Epithelial cell of esophagus (primary cell): ENCODE measurements at places on chromosomes 6 and 20.

DNA sequence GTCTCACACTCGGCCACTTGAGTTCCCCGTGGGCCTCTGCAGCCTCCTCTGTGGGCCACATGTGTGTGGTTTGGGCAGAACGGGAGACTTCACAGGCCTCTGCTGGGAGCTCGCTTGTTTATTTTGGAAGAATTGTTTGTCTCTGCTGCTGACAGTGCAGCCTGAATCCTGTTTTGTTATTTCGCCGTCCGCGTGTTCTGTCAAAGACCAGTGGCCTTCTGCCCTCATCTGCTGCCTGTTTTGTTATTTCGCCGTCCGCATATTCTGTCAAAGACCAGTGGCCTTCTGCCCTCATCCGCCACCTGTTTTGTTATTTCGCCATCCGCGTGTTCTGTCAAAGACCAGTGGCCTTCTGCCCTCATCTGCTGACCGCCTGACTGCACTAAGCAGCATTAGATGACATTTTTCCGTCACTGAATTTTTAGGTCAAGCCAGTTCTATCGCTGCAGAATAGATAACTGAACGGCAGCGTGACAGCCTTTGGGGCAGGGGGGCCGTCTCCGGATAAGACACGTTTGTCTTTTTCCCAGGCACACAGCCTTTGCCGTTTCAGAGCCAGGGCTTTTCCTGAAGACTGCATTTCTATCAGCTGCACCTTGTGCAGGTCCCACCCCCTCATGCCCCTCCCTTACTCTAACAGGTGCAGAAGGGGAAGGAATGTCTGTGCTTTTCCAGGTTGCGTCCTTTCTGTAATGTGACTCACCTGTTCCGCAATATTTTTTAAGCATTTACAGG is 158.5 kb upstream of the AFDN start:
- no peak for DNase-seq

DNA sequence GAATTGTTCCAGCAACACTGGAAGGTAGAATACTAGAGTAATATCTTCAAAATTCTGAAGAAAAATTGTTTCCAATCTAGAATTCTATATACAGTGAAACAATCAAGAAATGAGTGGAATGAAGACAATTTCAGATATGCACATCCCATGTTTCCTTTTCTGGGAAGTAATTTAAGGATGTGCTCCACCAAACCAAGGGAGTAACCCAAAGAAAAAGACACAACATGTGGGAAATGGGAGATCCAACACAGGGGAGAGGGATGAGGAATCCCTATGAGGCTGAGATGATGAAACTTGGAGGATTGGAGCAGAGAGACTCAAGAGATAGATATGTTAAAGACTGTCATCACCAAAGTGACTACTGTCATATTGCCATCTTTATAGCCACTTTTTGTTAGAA is 9.8 kb upstream of the RNF24 start:
- no peak for DNase-seq

DNA sequence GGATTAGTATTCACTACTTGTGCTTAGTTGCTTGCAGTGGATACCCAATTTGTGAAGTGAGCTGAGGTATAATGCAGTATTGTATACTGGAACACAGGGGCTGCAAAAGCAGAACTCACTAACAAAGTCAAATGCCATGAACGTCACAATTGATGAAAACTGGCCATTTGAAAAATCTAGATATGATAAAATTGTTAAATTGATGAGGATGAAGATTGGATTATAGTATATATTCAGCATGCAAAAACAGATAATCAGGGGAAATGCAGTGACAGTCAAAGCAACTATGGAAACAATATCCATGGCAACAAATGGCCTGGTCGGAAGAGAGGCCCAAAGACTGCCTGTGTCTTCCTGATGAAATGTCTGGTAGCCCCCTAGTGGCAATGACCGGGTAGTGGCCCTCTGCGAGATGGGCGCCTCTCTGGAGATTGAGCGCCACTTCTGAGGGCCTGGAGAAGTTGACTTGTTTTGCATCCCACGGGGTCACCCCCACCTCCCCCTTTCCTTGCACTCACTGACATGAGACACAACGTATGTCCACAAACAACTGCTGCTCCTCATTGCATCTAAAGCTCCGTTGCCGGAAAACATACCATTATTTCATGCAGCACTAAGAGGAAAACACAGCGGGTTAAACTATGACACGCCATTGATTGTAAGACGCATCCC is 43.6 kb downstream of the C6orf15 start:
- peak; percentile 83 for DNase-seq

- DNase-seq: peak; percentile 87
Measured at GRCh38 chr6:165178056-165178455, 131.3 kb downstream of the C6orf118 start.

DNA sequence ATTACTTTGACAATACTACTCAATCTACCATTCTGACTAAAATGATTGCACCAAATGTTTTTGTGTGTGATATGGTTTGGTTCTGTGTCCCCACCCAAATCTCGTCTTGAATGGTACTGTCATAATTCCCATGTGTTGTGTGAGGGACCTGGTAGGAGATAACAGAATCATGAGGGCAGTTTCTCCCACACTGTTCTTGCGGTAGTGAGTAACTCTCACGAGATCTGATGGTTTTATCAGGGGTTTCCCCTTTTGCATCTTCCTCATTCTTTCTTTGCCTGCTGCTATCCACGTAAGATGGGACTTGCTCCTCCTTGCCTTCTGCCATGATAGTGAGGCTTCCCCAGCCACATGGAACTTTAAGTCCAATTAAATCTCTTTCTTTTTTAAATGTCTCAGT is 20.8 kb downstream of the SYCP2 start:
- DNase-seq: no peak

DNA sequence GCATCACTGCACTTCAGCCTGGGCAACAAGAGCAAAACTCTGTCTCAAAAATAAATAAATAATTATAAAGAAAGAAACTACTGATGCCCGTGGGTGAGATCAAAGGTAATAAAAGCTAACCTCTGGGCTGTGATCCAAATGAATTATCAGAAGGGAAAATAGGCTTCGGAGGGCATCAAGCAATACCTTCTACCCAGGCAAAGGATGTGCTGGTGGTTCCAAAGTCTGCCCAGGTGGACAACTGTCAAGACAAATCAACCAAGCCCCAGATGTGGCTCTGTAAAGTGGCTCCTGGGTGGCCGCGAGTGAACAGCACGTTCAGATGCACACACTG is 95.6 kb downstream of the SCML4 start:
- no peak for DNase-seq

DNA sequence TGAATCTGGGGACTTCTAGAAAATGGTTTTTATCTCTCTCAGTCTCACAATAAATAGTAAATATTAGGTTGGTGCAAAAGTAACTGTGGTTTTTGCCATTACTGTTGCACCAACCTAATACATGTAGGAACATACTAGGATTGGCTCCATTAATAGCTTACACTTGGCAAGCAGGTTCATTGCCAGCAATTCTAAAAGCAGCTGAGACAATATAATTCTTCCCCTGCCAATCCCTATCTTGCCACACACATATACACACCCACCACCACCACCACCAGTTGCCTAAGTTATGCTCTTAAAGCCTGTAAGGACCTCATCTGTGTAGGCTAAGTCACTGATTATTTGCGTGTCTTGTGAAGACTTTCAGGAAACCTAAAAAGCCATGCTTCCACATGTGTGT is 145.1 kb downstream of the KIF16B start:
- no peak for DNase-seq

DNA sequence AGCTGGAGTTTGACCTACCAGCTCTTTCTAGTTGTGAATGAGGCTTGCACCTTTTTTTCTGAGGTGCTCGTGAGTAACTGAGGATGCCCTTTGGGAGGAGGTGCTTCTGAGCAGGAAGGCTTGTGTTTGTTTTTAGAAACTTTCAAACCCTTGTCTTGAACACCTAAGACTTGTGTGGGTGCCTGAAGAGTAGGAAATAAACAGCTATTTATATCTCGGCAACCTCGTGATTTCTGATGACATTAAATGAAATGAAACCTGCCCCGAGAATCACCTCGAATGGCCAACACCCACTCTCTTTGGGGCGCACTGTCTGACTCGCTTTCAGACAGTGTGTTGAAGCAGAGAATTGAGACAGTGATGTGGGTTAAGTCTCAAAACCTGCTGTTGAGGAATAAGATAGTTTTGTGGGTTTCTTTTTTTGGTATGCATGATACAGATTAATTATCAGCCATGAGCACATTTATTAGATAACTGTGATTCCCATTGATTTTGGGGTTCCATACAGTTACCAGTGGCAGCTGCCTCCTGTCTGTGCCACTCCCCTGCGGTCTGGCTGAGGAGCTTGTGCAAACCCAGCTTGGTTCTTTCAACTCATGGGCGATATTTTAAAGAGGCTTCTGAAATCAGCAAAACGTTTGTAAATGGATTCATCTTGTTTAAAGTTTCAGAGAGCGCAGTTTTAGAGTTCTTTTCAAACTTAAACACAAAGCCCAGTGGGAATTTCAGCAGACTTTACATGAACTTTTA is 8.4 kb downstream of the IRF4 start:
- DNase-seq: no peak

DNA sequence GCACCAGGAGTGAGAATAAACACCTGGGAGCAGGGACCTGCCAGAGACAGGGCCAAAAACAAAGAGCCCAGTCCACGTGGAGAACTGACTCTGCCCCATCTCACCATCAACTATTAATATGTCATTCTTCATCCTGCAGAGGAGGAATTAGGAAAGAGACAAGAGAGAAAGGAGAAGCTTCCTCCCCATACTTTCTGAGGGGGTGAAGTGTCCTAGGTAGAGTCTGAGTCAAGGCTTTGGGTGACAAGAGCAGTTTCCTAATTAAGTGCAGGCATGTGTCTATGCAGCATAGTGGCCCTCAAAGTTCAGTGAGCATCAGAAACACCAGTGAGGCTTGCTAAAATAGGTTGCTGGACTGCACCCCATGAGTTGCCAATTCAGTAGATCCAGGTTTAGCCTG is 40.7 kb upstream of the BMP2 start:
- DNase-seq: no peak

GRCh38 chr20:63735859-63736718 is at the start of gene LIME1:
Gene LIME1 (plus strand): TSS chr20:63736664. CDS start chr20:63737550, 886 bp downstream.
- no peak for DNase-seq

DNA sequence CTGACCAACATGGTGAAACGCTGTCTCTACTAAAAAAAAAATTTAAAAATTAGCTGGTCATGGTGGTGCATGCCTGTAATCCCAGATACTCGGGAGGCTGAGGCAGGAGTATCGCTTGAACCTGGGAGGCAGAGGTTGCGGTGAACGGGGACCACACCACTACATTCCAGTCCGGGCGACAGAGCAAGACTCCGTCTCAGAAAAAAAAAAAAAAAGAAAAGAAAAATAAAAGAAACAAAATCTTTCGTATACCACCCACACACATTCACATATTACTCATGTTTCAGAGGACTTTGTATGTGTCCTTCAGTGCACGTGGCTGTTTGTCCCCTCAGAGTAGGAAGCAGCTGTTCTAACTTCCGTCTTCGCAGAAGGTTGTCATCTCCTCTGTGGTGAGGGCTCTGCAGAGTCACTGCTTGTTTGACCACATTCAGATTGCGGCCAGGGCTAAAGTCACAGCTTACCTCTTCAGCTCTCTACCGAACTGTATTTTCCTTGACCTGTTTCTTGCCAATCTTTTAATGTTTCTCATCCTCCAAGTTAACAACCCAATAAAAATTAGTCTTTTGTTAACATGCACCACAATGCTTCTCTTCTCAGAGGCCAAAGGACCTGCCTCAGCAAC is 36.6 kb upstream of the HIVEP1 start:
- DNase-seq: no peak

GRCh38 chr6:13787137-13787536 is 27.2 kb downstream of the MCUR1 start:
- DNase-seq: no peak

- DNase-seq: no peak
Measured at GRCh38 chr6:45854149-45854742, 161.4 kb downstream of the CLIC5 start.

- DNase-seq: no peak
Measured at GRCh38 chr6:144159223-144159622, 8.9 kb downstream of the STX11 start.
